ENCODE measurements at places on chromosomes 3 and 15.

DNA sequence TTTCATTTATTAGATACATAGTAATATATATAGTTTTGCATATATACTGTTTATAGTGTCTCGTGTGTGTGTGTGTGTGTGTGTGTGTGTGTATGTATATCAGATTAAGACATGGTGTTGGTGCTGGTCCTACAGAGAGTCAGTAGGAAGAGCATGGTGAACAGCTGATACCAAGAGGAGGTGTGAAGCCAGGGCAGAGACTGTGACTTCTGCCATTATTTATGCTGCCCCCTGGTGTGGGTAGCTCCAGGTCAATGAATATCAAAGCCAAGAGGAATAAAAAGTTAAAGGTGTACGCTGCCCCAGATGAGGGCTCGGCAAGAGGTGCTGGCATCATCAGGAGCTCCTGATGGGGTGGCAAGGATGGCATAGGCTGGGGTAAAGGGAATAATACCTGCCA, 299.5 kb upstream of the RASGRP1 start:
- DNase-seq, result no peak

DNA sequence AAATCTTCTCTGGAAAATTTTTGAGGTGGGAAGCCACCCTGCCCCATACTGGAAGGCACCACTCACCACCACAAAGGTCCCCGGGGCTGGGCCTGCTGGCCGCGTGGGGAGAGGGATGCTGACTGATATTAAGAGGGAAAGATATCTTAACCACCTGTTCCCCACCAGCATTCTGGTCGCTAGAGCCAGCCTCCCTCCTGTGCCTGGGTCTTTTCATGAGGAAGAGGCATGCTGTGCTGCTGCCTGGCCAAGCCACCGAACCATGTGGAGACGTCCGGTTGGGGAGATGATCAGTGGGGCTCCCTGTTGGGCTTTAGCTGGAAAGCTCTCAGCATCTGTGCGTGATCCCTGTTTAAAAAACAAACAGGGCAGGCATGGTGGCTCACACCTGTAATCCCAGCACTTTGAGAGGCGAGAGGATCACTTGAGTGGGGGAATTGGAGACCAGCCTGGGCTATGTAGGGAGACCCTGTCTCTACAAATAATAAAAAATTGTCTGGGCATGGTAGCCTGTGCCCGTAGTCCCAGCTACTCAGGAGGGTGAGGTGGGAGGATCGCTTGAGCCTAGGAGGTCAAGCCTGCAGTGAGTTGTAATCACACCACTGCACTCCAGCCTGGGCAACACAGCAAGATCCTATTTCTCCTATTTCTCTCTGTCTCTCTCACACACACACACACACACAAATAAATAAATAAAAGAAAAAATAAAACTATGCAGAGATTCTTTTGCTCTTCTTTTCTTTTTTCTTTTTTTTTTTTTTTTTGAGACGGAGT, 1.0 kb downstream of the KLHL18 start:
- no peak for DNase-seq

GRCh38 chr15:66152650-66153049, 100.9 kb downstream of the MEGF11 start:
- no peak for DNase-seq

DNA sequence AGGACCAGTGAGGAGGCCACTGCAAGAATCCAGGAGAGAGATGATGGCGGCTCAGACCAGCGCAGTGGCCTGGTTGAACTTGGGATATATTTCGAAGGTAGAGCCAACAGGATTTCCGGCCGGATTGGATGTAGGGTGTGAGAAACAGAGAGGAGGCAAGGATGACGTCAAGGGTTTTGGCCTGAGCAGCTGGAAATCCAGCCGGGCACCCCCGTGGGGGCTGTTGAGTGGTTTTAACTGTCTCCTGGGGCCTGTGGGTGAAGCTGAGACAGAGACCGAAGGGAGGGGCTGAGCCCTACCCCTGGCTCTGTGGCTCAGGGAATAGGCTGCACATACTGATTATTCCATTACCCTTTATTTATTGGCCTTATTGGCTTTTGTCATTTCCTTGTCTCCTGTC, 45.7 kb downstream of the EXOG start:
- DNase-seq, result no peak

DNA sequence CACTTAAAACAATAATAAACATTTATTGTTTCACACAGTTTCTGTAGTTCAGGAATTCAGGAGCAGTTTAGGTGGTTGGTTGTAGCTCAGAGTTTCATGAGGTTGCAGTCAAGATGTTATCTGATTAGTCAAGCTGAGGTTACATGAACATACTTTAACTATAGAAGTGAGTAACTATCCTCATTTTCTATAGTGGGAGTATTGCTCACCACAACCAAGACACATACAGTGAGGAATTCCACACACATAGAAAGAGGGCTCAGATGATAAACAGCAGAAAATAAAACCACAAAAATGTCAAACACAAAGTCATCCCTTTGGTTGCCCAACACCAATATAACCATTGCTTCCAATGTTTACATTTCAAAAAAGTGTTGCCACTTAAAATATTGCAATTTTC, 13.6 kb downstream of the SCN11A start:
- DNase-seq, result no peak

DNA sequence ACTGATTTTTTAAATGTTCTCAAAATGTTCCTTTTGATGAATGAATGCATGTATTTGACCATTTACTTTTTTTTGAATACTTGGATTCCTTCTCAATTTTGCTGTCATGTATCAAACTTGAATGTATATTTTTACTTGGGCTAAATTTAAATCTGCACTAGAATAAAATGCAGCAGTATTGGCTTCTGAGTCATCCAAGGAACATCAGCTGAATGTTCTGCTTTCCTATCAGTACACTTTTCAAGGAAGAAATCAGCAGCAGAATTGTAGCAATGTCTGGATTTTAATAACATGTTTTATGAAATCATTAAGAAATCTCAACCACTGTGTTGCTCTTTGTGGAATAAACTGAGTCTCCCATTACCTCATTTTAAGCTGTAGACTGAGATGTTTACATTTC, 57.0 kb upstream of the COL6A6 start:
- no peak for DNase-seq

DNA sequence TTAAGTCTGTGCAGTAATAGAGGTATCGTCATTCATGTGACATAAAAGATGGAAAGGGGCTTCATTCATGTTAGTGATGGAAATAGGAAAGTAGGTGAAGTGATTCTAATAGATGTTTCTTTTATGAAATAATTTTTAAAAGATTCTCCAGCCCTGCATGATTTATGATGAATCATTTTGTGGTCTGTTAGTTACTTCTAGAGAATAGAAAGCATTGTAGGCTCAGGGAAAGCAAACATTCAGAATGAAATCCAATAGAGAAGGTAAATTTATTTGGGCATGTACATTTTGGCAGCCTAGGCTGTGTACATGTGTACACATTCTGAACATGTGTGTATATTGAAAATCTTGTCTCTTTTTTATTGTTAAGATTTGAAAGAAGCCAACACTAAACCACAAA, 23.1 kb downstream of the PPARG start:
- DNase-seq, result no peak

DNA sequence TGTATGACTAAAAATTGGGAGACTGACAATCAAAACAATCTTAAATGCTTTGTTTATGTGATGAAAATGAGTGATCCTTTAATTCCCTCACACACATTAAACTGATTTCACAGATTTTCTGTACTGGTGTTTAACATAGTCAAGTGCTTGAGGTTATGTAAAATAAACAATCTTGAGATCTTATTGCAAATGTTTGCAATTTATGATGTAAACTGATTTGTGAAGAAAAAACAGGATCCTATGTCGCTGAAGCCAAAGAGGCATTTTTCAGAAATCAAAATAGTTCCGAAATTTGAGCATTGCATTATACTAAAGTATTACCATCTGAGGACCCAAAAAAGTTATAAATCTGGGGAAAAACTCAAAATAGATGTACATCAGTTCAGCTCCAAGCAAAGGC, 12.7 kb downstream of the SHOX2 start:
- no peak for DNase-seq

DNA sequence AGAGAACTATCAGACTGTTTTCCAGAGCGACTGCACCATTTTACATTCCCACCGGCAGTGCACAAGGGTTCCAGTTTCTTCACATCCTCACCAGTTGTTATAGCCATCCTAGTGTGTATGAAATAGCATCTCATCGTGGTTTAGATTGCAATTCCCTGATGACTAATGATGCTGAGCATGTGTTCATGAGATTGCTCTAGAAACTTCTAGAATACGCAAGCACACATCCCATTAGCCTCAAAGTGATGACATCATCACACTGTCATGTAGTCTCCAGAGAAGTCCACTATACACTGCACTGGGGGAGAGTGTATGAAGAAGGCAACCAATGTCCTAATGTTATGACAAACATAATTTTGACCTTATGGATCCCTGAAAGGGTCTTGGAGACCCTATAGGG, 30.1 kb downstream of the FBLN2 start:
- no peak for DNase-seq

DNA sequence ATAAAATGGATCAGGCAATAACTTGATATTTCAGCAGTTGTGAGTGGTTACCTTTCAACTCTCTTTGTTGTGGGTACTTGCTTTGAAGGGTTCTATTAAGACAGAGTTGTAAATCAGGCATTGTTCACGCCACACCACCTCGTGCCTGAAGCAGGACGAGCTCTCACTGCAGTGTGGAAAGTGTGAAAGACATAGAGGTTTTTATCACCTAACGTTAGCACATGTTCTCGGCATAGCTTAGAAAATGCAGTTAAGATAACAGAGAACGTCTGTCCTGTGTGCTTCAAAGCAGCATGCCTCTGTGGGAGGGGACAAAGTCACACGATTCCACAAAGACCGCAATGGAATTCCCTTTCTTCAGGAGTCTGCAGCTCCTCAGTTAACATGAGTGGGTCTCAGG, 7.8 kb downstream of the ADAMTS17 start:
- DNase-seq, result no peak

GRCh38 chr15:72206677-72207000, 9.1 kb upstream of the GRAMD2A start:
- DNase-seq, result no peak

DNA sequence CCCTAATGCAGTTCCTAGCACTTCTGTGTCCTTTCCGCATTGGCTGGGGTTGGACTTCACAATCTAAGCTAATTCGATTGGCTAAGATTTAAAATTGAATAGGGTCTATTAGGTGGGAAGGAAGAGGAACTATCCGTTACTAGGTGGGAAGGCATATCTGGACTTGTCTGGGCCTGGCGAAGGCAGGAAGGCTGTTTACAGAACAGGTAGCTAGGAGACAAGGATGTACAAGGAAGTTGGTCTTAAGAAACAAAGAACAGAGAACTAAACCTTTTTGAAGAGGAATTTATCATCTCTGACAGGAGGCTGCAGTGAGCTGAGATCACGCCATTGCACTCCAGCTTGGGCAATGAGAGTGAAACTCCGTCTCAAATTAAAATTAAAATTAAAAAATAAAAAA, 17.3 kb upstream of the ATG7 start:
- no peak for DNase-seq

GRCh38 chr3:134644731-134645514, 5.9 kb downstream of the KY start:
- no peak for DNase-seq

GRCh38 chr3:44966795-44967278, 9.1 kb downstream of the ZDHHC3 start:
- DNase-seq, result no peak

- no peak for DNase-seq
Observed at GRCh38 chr3:4021162-4021561, 221.9 kb downstream of the LRRN1 start.

- no peak for DNase-seq
Observed at GRCh38 chr3:195458316-195458717, 15.5 kb upstream of the ACAP2 start.

GRCh38 chr15:100929641-100930042, 10.5 kb downstream of the LRRK1 start:
- no peak for DNase-seq

DNA sequence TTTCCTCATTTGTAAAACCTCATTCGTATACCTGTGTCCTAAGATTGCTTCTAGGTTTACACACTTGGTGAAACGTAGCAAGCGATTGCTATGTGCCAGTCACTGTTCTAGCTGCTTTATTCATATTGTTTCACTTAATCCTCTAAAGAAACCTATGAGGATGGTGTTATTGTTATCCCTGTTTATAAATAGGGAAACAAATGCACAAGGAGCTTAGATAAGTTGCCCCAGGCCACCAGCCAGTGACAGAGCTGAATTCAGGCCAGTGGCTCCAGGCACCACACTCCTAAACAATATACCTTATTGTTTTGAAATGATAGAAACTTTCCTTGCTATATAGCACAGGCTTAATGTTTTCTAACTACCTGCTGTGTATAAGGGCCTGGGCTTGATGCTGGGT, 44.0 kb downstream of the LPP start:
- no peak for DNase-seq

- DNase-seq, result no peak
Observed at GRCh38 chr15:42800731-42801474, 64.0 kb upstream of the CDAN1 start.

- DNase-seq, result no peak
Observed at GRCh38 chr3:194031867-194032635, 103.9 kb upstream of the HES1 start.

GRCh38 chr3:127289706-127290575, 2.1 kb upstream of the PRR20G start:
- DNase-seq, result no peak
